ENCODE measurements at places on chromosomes 16 and 17.

GRCh38 chr16:28606291-28607115, 3.3 kb downstream of the SULT1A1 start:
- no peak for DNase-seq

DNA sequence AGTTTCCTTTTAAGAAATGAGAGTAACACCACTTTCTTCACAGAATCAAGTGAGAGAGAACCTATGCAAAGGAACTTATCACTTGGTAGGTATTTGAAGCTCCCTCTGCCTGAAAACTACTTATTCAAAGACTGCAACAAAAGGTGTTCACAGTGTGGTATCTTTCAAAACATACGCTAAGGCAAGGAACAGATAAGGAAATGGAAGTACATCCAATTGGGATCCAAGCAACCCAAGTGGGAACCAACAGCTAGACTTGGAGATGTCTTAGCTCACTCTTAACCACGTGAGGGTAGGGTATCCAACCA, 431 bp upstream of the PPM1E start:
- DNase-seq: no peak

GRCh38 chr17:68599091-68599490, 2.1 kb downstream of the FAM20A start:
- DNase-seq: no peak

GRCh38 chr17:48752399-48753288, 24.1 kb upstream of the HOXB13 start:
- DNase-seq: no peak

GRCh38 chr17:37083456-37083855, 134.7 kb downstream of the AATF start:
- no peak for DNase-seq

DNA sequence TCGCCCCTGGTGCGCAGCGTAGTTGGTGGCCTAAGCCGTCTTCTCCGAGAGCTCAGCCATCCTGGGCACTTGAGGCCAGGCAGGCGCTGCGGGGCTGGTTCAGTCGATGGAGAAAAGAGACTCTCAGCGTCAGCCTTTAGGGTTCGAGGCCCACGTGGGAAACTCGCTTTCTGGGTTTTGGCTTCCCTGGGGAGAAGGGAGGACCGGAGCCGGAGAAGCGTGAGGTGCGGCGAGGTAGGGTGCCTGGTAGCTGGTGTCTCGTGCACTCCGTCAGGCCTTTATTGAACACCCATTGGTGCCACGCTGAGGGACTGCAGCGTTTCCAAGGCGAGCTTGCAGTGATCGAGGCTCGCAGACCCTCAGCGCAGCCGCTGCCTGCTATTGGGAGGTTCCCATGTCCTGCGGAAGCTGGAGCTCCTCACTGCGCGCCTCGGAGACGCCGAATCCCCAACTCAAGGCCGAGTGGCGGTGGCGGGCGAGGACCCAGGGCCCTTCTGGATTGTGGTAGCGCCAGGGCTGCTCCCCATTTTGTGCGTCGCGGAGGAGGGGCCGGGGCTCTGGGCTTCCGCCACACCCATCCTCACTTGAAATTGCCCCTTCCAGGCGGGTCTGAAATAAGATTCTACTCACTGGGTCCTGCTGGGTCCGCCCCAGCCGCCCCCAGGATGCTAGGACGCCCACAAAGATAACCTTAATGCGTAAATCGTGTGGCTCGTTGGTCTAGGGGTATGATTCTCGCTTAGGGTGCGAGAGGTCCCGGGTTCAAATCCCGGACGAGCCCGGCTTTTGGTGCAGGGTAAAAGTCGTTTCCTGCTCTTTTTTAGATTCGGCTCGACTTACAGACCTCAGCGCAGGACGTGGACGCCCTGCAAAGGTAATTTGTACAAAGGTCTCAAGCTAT, 1.2 kb downstream of the OR1F1 start:
- DNase-seq: no peak

- no peak for DNase-seq
These were observed 132.9 kb upstream of the TNRC6C start for GRCh38 chr17:77825621-77826020.

GRCh38 chr16:1778200-1779179, 3.9 kb downstream of the SPSB3 start:
- no peak for DNase-seq

GRCh38 chr16:11211977-11212797, 43.8 kb downstream of the SOCS1 start:
- DNase-seq: no peak

DNA sequence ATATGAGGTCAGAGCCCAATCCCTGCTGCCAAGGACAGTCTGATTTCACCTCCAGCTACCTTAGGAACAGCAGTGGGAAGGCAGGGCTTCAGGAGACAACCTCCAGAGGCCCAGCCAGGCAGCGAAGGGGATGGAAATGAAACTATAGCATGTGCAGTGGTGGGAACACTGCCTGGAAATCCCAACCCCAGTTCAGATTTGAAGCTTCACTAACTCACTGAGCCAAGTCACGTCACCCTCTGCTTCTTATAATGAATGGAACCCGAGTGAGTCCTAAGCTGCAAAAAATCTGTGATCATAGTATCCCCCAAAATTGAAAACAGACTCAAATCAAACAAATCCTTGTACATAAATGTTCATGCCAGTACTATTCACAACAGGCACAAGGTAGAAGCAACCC, 36.0 kb upstream of the SLC39A11 start:
- no peak for DNase-seq

DNA sequence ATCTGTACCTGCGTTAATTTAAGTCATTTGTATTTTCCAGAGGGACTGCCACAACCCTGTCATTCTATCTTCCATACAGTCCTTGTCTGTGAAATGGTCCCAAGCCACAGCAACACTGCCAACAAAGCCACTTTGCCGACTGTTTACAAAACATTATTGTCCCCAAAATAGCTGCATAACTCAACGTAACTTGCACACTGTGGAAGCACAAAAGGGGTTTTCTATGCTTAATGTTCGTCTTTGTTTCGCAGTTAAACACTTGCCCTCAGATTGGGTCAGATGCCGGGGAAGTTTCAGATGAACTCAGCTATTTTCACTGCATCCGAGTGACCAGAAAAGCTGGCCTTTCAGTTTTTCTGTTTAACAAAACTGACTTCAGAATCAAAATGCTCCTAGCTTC, 4.6 kb downstream of the SEC14L5 start:
- DNase-seq: no peak

DNA sequence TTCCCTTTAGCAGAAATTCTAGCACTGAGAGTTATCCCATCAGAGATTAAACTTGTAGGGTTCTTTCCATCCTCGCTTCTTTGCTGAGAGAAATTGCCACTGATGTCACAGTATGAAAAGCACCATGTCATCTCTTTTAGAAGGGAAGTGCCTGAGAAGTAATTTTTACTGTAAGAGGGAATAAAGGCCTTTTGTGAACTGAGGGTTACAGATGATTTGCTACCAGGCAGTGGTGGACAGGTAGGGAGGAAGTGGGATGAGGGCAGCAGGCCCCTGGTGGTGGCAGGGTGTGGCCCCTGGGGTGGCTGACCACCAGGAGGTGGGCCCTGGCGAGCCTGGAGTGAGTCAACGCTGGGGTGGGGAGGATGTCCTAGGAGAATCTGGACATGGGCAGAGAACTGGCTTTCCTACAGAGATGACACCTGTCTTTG, 6.4 kb upstream of the MILR1 start:
- DNase-seq: no peak

- DNase-seq: no peak
These were observed at the start of gene CDH13 for GRCh38 chr16:82626791-82627261. TSS of gene CDH13 (plus strand) at chr16:82626969.

DNA sequence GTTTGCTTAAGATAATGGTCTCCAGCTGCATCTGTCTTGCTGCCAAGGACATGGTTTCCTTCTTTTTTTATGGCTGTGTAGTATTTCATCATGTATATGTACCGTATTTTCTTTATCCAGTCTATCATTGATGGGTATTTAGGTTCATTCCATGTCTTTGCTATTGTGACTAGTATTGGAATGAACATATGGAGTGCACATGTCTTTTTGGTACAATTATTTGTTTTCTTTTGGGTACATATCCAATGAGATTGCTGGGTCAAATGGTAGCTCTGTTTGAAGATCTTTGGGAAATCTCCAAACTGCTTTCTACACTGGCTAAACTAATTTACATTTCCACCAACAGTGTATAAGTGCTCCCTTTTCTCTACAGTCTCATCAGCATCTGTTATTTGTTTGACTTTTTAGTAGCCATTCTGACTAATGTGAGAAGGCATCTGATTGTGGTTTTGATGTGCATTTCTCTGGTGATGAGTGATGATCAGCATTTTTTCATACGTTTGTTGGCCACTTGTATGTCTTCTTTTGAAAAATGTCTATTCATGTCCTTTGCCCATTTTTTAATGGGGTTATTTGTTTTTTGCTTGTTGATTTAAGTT, 66.2 kb downstream of the TNFRSF13B start:
- peak; percentile 89 for DNase-seq

- DNase-seq: no peak
These were observed at the start of gene CES2 for GRCh38 chr16:66935314-66936011. TSS of gene CES2 (plus strand) at chr16:66935516. CDS start at chr16:66935636, 120 bp downstream.

GRCh38 chr16:21302898-21303528, 24.9 kb upstream of the CRYM start:
- DNase-seq: no peak

DNA sequence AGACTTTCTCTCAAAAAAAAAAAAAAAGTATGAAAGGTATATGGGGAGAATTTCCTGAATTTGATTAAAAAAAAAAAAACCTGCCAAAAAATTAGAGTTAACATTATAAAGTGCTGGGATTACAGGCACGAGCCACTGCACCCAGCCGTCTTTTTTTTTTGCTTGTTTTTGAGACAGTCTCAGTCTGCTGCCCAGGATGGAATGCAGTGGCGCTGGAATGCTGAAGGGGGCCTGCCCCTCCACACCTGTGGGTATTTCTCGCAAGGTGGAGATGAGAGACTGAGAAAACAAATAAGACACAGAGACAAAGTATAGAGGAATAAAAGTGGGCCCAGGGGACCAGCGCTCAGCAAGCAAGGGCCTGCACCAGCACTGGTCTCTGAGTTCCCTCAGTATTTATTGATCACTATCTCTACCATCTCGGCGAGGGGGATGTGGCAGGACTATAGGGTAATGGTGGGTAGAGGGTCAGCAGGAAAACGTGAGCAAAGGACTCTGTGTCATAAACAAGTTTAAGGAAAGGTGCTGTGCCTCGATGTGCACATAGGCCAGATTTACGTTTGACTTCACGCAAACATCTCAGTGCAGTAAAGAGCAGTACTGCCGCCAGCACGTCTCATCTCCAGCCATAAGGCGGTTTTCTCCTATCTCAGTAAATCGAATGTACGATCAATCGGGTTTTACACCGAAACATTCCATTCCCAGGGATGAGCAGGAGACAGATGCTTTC, 117.2 kb downstream of the GOSR1 start:
- no peak for DNase-seq

GRCh38 chr17:56310782-56311181, 157.5 kb downstream of the ANKFN1 start:
- DNase-seq: no peak

- DNase-seq: no peak
These were observed 22.2 kb downstream of the SLC43A2 start for GRCh38 chr17:1606352-1606985.
